Activated T-cell treated with anti-CD3 and anti-CD28 coated beads, Interleukin-2, amount 50 U/mL, for 48 hours (primary cell): ENCODE measurements at places on chromosomes 7 and 10.
A peak's percentile ranks its signal among the peaks of the same experiment; 100 is the strongest.

GRCh38 chr7:39085590-39086049 is 107.9 kb downstream of the POU6F2 start:
- DNase-seq, result no peak

- DNase-seq, result no peak
Observed at GRCh38 chr7:124457841-124458240, 307.8 kb downstream of the GPR37 start.

- DNase-seq, result no peak
Observed at GRCh38 chr7:26657686-26658388, 206.6 kb downstream of the SKAP2 start.

GRCh38 chr10:132664883-132665282 is 121.1 kb downstream of the NKX6-2 start:
- no peak for DNase-seq

DNA sequence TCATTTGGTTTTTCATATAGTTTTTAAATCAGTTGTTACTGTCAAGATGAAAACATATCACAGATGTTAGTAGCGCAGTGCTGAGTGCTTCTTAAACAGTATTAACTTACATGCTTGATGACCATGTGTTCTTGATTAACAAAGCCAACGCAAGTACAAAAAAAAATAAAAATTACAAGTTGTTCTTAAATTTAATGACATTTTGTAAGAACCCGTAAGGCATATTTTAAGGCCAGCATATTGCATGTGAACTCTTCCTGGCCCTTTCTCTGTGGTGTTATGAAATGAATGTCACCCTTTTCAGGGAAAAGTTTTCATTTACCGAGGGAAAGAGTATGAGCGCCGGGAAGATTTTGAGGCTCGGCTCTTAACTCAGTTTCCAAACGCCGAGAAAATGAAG is 140.4 kb upstream of the NPS start:
- no peak for DNase-seq

- peak; percentile 41 for DNase-seq
Observed at GRCh38 chr7:29408841-29409243, 154.8 kb upstream of the PRR15 start.

GRCh38 chr7:106243893-106244292 is 40.9 kb downstream of the NAMPT start:
- no peak for DNase-seq

- DNase-seq, result peak; percentile 54
Observed at GRCh38 chr10:69043931-69044531, 43.9 kb upstream of the SRGN start.

GRCh38 chr7:153675131-153675530 is 377.1 kb upstream of the DPP6 start:
- DNase-seq, result no peak

GRCh38 chr7:122217125-122217524 is 73.1 kb upstream of the AASS start:
- DNase-seq, result no peak

DNA sequence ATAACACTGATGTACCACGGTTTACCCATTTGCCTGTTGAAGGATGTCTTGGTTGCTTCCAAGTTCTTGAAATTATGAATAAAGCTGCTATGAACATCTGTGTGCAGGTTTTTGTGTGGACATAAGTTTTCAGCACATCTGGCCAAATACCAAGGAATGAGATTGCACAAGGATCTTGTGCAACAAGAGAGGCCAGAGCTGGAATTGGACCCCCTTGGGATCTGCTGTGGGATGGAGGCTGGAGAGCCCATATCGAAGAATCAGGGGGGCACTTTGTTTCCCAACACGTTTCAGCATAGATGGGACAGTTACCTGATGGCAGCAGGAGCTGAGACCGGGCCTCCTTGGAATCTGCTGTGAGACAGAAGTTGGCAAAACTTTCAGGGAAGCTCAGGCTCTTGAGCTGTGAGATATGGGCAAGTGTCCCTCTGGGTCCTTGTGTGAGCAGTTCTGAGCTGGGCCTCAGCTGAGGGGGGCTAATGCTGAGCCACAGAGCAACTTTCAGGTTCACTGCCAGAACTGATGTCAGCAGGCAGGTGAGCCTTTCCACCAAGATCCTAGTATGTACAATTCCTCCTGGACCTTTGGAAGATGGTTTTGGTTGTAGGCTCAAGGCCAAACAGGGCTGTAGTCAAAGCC is 115.2 kb upstream of the RAB18 start:
- DNase-seq, result no peak

DNA sequence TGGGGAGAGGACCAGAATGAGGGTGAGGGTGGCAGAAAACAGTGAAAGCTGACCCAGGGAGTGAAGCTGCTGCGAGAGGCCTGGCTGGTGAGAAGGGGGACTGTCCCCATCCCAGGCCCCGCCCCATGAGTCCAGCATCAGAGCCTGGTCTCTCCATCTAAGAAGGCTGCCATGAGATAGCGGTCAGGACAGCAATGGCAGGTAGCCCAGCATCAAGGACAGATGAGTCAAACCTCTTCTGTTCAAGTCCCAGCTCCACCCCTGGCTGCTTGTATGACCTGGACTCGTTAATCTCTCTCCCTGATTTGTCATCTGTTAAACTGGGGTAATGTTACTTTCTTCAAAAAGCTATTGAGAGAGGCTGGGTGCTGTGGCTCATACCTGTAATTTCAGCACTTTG is 22.2 kb downstream of the GPNMB start:
- DNase-seq, result no peak

DNA sequence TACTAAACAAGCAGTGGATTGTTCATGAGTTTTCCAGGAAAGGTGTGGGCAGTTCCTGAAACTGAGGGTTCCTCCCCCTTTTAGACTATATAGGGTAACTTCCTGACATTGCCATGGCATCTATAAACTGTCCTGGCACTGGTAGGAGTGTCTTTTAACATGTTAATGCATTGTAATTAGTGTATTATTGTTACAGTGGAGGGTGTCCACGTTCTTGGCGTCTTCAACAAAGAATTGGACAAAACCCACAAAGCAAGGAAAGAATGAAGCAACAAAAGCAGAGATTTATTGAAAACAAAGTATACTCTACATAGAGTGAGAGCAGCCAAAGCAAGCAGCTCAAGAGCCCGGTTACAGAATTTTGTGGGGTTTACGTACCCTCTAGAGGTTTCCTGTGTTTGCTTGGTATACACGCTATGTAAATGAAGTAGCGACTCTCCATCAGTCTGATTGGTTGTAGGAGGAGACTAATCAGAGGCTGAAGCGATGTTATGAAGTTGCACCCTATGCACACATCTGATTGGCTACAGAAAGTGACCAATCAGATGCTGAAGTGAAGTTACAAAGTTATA is 175.2 kb downstream of the NSUN6 start:
- no peak for DNase-seq

GRCh38 chr7:101950450-101951119 is 133.2 kb downstream of the CUX1 start:
- DNase-seq, result no peak

DNA sequence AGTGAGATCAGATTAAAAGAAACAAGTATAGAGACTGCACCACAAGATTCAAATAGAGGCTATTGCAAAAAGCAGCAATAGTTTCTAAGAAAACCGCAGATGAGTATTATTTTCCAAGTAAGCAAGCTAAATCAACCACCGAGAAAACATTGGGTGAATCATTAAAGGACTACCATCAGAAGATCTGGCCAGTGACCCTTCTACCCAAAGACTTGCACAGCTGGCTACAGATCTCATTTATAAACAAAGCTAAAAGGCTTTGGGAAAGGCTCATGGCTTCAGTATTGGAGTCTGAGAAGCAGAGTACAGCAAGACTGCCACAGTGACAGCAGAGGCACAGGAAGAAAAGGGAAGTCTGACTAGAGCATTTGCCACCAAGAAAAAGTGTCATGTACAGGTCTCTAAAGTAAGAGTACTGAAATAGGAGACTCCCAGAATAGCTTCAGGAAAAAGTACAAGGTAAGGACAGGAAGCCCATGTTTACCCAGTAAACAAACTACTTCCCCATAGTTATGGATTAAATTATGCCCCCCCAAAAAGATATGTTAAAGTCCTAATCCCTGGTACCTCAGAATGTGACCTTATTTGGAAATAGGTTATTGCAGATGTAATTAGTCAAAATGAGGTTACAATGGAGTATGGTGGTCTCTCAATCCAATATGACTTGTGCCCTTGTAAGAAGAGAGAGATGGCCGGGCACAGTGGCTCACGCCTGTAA is 19.0 kb downstream of the STEAP1 start:
- DNase-seq, result no peak

DNA sequence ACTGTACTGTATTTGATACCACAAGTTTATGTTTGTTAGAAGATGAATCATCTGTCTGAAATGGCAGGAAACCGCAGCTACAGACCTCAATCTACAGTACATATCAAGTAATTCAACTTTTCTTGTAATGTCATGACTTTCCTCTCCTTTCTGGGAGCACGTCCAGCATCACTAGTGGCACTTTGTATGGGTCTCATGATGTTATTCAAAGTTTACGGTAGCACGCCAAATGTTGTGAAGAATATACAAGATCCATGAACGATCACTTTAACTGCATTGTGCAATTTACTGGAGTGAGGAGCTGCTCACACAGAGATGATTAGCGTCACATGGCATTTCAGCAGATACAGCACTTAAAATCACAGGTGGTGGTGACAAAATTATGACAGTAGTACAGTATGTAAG is 257.8 kb upstream of the GNAI1 start:
- DNase-seq, result no peak

DNA sequence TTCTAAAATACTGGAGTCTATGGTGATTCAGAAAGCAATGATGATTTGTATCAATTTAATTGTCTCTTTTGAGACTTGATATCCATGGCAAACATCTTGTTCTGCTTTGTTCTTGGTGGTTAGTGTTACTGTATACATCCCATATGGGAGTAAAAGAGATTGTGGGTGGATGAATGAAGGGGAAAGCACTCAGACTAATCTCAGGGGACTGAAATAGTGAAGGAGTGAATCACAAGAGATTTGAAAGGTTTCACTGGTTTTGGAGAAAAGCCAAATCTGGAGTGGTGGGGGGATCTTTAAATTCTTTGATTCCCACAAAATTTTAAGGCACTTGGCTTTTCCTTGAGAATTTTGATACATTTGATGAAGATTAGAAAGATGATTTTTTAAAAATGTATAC is 369.4 kb downstream of the INHBA start:
- no peak for DNase-seq
